ENCODE measurements at places on chromosomes 13 and 19.

DNA sequence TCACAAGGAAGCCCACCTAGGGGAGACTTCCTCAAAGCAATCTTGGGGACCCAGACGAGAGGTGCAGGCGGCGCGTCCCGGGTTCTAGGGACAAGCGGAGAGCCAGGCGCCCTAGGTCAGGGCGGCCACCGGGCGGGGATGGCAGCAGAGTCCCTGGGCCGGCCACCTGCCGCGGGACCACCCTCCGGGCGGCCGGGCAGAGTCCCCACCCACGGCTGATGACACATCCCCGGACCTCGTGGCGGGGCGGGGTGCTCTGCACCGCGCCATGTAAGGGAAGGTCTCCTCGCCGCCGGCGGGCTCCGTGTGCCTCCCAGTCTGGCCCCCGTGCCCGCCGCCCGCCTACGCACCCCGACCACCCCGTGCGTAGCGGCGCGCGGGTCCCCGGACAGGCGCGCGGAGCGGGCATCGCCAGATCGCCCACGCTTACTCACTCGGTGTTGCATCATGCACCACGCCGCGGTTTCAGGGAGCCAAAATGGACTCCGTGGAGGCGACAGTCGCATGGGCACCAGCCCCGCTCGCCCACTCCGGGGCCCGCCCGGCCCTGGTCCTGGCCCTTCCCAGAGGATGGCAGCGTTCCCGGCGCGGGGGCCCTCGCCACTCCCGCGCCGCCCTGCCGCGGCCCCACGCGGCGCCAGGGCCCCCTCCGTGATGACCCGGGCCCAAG is 643 bp downstream of the SLC7A1 start:
- peak; percentile 45 for DNase-seq

- DNase-seq, result no peak
Measured at GRCh38 chr13:101474419-101474957, 22.0 kb downstream of the ITGBL1 start.

- no peak for DNase-seq
Measured at GRCh38 chr13:109151255-109151654, 521.8 kb downstream of the MYO16 start.

DNA sequence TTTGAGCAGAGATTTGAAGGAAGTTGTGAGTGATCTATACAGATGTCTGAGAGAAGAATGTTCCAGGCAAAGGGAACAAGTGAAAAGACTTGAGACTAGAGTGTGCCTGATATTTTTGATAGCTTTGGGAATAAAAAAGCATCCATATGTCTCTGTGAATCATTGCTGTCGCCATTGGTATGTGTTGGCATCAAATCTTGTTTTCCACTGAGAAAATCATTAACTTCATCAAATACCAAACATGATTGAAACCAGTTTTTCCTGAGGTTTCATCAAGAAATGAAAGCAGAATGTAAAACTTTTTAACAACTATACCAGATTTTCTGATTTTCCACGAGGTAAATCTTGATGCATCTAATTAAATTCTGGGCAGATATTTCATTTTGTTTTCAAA is 862.6 kb downstream of the DIAPH3 start:
- no peak for DNase-seq

DNA sequence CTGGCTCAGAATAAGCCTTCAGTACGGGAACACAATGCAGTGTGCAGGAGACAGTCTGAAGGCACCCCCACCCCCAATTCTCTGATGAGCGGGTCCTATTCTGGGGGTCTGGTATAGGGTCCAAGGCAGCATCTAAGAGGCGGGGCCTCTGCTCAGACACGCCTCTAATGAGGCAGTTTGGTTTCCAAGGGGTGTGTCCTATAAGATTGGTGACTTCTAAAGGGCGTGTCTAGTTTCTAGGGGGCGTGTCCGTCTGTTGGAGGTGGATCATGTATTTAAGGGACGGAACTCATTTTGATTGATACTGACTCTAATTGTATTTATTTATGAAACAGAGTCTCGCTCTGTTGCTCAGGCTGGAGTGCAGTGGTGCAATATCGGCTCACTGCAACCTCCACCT is 8.7 kb downstream of the FIZ1 start:
- no peak for DNase-seq

DNA sequence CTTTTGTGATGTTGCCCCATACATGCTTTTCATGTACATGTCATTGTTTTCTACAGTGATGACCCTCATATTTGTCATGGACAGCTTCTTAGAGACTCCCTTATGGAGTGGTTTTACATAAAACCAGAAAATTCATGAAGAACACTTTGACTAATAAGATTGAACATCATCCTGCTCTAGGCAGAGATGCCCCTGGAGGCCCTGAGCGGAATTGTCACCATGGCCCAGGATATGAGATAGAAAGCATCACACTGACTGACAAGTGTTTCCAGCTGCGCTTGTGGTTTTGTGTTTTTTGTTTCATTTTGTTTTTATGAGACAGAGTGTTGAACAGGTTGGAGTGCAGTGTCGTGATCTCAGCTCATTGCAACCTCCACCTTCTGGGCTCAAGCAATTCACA is 22.2 kb downstream of the ZNF701 start:
- no peak for DNase-seq

DNA sequence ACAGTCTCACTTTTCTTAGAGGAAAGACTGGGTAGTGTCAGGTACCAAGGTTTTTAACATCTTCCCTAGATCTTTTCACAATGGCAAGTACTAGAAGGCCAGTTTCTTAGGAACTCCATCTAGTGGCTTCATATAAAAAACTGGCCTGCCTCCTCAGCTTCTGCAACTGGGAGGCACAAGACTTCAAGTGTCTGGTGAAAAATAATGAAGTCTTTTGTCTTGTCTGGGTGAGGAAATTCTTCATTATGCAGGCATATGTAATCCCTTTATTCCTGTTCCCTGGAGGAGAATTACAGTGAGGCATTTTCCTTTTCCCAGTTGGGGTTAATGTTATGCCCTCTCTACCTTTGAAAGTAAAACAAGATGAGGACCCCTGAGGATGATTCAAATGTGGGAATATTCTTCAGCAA is 300.5 kb downstream of the NALCN start:
- no peak for DNase-seq

DNA sequence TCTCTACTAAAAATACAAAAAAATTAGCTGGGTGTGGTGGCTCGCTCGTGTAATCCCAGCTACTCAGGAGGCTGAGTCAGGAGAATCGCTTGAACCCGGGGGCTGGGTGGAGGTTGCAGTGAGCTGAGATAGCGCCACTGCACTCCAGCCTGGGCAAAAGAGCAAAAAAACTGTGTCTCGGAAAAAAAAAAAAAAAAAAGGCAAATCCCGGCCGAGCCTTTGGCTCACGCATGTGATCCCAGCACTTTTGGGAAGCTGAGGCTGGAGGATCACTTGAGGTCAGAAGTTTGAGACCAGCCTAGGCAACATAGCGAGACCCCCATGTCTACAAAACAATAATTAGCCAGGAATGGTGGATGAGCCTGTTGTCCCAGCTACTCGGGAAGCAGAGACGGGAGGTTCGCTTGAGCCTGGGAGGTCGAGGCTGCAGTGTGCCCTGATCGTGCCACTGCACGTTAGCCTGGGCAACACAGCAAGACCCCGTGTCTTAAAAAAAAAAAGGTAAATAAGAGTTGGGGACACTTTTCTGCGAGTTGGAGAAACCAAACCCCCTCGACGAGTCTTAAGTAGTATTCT is 574 bp upstream of the GPX4 start:
- no peak for DNase-seq

DNA sequence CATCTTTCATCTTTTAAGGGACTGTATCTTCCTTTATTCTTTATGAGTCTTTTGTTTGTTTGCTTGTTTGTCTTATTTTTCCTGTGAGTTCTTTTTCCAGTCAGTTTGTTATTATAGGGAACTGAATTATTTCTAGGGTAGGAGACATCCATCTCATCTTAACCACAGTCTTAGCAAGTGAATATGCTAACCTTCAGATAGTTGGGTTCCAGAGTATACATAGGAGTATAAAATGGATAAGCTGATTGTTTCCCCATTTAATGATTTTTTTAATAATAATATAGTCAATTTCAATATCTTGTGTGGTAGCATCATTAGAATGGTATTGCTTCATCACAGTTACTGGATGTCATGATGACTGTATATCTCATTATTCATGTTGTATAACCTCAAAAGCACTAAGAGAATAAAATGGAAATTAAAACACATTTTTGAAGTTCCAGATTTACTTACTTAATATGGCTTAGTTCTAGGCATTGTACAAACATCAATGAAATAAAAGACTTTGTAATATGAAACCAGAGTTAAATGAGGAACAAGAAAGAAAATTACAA is 33.0 kb downstream of the GPC6 start:
- DNase-seq, result no peak

GRCh38 chr19:50410109-50410508 is 8.6 kb upstream of the SPIB start:
- DNase-seq, result no peak
